ENCODE measurements at places on chromosomes 16 and 17. TPM values are rescaled to one million over a fixed set of nuclear protein-coding genes. Genes with fewer than 3 reads are reported as not detected.

The MPV17L gene
- 0.30 TPM for total RNA-seq

The OR3A3 gene
- not detected for total RNA-seq

The SOX8 gene
- total RNA-seq = 3.0 TPM

The LPO gene
- total RNA-seq = not detected

DNA sequence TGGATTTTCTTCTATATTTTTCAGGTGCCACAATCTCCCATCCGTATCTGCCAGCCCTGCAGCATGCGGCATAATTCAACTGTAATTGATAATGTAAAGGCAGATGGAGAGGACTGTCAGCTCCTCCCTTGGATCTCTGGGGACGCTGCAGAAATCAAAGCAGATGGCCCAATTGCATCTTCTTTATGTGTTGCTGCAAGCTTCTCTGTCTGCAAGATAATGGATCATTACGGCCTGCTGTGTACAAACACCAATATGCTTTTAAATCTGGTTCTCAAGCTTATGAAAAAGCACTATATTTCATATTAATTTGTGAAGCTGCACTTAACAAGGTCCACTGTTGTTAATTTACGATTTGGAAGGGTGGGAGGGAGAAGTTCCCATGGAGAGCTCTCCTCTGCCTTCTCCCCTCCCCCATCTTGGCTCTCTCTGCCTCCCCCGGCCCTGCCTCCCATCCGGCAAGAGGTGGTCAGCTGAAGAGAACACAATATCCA lies 607.5 kb downstream of the TOX3 start:
- DNase-seq = no peak
- H3K4me3 ChIP-seq = no peak overlapping the region
- no peaks in the 10 kb centered on the region for H3K27me3 ChIP-seq
- H3K4me1 ChIP-seq = peaks cover 15% of the 10 kb centered on the region
- H3K27ac ChIP-seq = no peak overlapping the region

DNA sequence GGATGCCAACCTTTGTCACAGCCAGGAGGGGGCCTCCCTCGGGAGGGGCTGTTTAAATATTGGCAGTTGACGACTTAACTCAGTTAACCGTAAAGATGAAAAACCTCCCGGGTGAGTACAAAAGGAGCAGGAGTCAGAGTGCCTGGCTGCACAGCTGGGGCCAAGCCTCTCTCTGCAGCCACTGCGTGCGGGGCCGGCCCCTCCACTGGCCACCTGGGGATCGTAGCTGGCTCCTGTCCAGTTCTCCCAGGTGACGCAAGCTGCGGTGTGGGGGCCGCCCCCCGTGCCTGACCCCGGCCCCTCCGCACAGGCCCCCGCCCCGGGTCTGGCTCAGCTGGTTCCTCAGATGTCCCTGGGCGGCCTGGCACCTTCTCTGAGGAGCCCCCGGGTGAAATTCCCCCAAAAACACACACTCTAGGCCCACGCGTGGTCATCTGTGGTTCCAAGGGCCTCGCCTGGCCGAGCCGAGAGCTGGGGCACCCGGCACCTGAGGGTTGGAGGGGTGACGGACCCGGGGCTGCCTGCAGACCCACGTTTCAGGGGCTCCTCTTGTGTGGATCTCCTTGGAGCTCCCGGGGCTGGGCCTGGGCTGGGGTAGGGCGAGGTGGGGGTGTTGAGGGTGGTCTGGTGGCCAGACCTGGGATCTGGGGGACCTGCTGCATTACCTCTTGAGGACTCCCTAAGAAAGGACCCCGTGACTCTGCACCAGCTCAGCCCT lies 7.4 kb upstream of the CACNA1H start:
- DNase-seq = peak; percentile 81
- H3K4me1 ChIP-seq = peaks cover 24% of the 10 kb centered on the region
- no peaks in the 10 kb centered on the region for H3K27me3 ChIP-seq
- no peak overlapping the region for H3K4me3 ChIP-seq
- H3K27ac ChIP-seq = peak overlapping the region; percentile 71

DNA sequence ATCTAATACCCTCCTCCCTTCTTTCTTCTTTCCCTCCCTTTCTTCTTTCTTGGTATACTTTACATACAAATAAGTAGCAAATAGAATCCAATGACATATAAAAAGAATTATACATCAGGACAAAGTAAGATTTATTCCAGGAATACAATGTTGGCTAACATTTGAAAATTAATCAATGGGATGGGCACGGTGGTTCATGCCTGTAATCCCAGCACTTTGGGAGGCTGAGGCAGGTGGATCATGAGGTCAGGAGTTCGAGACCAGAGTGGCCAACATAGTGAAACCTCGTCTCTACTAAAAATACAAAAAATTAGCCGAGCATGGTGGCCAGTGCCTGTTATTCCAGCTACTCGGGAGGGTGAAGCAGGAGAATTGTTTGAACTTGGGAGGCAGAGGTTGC lies 72.1 kb downstream of the BCAS3 start:
- H3K36me3 ChIP-seq = no peaks in the 10 kb centered on the region
- H3K27ac ChIP-seq = no peak overlapping the region
- H3K4me1 ChIP-seq = peaks cover 35% of the 10 kb centered on the region
- H3K4me3 ChIP-seq = no peak overlapping the region
- no peaks in the 10 kb centered on the region for H3K27me3 ChIP-seq

GRCh38 chr16:69793526-69793925 lies 31.4 kb downstream of the WWP2 start:
- no peak for DNase-seq
- no peaks in the 10 kb centered on the region for H3K27me3 ChIP-seq
- H3K4me1 ChIP-seq = no peaks in the 10 kb centered on the region
- no peak overlapping the region for H3K4me3 ChIP-seq
- no peaks in the 10 kb centered on the region for H3K36me3 ChIP-seq

DNA sequence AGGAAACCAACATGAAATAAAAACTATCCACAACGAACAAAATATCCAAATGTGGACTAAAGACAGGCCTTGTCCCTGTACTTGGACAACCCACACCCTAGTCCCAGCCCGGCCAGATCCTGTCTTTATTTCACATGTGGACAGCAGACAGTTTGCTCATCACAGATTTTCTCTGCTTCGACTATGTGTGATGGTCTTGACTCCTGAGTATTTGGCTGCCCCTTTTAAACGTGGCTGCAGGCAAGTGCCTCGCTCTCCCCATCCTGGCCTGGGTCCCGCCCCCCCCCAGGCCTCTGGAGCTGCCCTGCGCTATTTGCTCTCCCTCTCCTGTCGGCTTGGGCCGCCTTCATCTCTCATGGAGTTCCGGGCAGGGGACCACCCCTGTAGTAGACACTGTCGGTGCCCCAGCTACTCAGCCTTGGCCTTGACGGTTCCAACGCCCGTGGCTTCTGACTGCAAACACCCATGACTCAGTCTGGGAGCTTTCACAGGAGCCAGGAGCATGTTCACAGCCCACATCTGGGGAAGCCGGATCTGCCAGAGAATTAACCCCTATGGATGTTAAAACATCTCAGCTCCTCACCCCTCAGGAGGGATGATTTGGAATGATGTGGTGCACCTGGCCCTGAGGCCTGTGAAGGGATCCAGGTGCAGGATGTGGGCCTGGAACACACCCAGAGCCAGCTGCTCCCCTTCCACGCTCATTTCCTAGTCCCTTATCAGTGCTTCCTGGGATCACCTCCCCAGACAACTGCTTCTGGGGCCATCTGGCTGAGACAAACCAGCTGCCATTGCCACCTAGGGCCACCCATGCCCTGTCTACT lies 229.7 kb upstream of the RPL38 start:
- no peaks in the 10 kb centered on the region for H3K27me3 ChIP-seq
- H3K36me3 ChIP-seq = no peaks in the 10 kb centered on the region
- DNase-seq = no peak
- no peak overlapping the region for H3K27ac ChIP-seq
- no peak overlapping the region for H3K4me3 ChIP-seq
- peaks cover 12% of the 10 kb centered on the region for H3K4me1 ChIP-seq

- H3K27ac ChIP-seq = no peak overlapping the region
- H3K36me3 ChIP-seq = no peaks in the 10 kb centered on the region
- DNase-seq = no peak
These were observed 2.2 kb downstream of the KRTAP2-4 start for GRCh38 chr17:41063449-41063848.

GRCh38 chr16:82118749-82119148 lies 51.3 kb downstream of the MPHOSPH6 start:
- no peaks in the 10 kb centered on the region for H3K36me3 ChIP-seq
- no peak for DNase-seq
- H3K27ac ChIP-seq = no peak overlapping the region

- no peaks in the 10 kb centered on the region for H3K27me3 ChIP-seq
- no peak for DNase-seq
- no peaks in the 10 kb centered on the region for H3K36me3 ChIP-seq
- H3K4me1 ChIP-seq = peaks cover 18% of the 10 kb centered on the region
These were observed 945 bp downstream of the SGSH start for GRCh38 chr17:80219013-80219762.

All from neural progenitor cell (in vitro differentiated cells).